ENCODE measurements at places on chromosomes 4 and X. TPM values are rescaled to one million over a fixed set of nuclear protein-coding genes. Genes with fewer than 3 reads are reported as not detected.

Gene PPARGC1A
- total RNA-seq, result not detected

Gene FAM47A
- not detected for total RNA-seq

DNA sequence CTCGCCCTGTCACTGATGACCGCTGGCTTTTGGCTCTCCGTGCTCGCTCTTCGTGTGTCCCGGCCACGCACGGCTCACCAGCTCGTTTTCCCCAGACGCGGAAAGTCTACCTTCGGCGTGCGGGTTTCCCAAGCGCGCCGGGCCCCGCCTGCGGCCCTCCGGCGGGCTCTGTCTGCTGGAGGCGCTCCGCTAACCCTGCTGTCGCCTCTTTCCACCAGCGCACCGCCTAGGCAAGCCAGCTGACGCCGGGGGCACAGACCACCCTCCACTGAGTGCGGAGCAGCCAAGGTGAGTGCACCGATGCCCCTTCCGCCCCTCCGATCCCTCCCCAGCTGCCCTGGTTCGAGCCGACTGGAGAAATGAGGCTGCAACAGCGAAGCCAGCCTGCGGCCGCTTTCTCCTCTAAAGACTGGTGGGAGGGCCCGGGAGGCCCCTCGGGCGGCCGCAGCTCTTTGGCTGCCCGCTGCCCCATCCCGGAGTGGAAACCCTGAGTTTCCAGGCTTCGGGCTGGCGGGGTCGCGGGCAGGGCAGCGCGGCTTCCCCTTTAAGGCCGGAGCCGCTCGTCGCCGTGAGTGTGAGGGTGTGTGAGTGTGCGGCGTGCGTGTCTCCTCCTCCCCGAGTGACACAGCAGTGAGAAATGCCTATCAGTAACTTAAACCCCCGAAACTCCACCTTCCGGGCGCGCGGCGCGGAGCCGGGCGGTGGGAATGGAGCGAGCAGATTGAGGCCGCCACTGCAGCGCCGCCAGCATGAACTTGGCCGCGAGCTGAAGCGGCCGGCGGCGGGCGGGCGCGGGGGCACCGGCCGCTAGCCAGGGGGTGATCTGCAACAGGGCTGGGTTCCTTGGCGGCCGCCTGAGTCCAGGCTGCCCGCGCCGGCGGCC lies at the start of gene MAMLD1:
Gene MAMLD1 (plus strand): TSS at position 719 of the 883 bp plus-strand sequence. CDS start 82,200 bp downstream, outside the sequence.
- H3K4me1 ChIP-seq, result peaks cover 36% of the 10 kb centered on the region
- peak within 1 kb of the TSS; percentile 93 for H3K4me3 ChIP-seq
- H3K36me3 ChIP-seq, result no peaks in the 10 kb centered on the region
- H3K27me3 ChIP-seq, result peaks cover 9% of the 10 kb centered on the region

Gene TMPRSS11E
- total RNA-seq, result not detected

- no peak overlapping the region for H3K4me3 ChIP-seq
- no peaks in the 10 kb centered on the region for H3K27me3 ChIP-seq
- H3K4me1 ChIP-seq, result no peaks in the 10 kb centered on the region
- no peaks in the 10 kb centered on the region for H3K36me3 ChIP-seq
Measured at GRCh38 chrX:4243759-4244158, 530.3 kb upstream of the PRKX start.
